Dermis blood vessel endothelial cell (primary cell): ENCODE measurements at places on chromosomes 3 and 15.

DNA sequence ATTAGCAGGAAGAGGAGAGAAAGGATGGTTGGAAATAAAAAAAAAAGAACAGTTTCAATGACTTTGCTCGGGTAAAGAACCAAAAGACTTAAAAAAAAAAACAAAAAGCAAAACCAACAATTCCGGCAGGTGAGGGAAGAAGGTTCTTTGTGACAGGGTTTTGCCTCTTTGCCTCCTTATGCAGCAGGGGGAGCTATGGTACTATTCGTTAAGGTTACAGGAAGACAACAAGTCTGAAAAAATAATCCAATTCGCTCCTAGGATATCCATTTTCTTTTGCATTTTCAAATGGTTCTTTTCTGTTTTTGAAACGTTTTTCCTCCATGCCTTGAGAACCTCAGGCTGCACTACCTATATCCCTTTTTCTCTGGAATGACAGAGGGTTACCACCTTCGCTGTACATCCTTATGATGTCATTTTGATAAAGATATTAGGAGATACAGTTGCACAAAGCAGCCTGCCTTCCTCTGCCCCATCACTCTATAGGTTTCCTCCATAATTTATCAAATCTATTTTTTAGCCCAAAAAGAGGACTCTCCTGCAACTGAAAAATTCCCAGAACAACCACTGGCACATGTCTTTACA lies 55.0 kb downstream of the CFAP20DC start:
- DNase-seq: peak; percentile 81

GRCh38 chr15:71581398-71581930 lies 228.9 kb upstream of the NR2E3 start:
- no peak for DNase-seq

GRCh38 chr15:82951472-82952157 lies 905 bp downstream of the HOMER2 start:
- DNase-seq: no peak

DNA sequence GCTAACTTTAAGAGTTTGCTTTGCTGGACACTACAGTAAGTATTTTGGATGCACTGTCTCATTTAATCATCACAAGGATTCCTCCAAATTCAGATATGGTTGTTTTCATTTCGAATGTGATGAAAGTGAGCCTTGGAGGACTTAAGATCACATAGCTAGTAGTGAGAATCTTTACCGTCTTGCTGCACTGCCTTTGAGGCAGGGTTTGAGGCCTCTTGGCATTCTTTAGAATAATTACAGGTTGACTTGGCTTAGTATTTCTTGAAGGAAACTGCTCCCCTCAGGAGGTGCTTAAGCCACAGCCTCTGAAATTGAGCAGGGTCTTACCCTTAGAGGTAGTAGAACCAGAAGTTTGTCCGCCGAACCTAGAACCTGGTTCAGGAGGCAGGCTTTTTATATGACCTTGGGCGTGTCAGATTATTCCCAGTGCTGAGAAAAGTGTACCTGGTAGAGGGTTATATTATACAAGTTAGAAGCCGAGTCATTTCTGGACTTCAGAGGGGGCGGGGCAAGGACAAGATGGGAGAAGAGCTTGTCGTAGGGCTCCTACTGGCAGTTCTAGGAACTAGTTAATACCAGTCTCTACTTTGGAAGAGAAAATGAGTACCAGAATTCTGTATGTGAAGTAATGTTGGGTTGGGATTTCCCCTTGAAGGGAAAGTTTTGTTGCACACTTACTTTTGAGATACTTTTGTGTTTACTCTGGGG lies 1.1 kb downstream of the TFG start:
- peak; percentile 70 for DNase-seq

GRCh38 chr3:101988596-101988995 lies 139.3 kb downstream of the NFKBIZ start:
- no peak for DNase-seq
